ENCODE measurements at places on chromosomes 6 and 20. TPM values are rescaled to one million over a fixed set of nuclear protein-coding genes. Genes with fewer than 3 reads are reported as not detected.

Gene PTK7
- 2.0 TPM for total RNA-seq

DNA sequence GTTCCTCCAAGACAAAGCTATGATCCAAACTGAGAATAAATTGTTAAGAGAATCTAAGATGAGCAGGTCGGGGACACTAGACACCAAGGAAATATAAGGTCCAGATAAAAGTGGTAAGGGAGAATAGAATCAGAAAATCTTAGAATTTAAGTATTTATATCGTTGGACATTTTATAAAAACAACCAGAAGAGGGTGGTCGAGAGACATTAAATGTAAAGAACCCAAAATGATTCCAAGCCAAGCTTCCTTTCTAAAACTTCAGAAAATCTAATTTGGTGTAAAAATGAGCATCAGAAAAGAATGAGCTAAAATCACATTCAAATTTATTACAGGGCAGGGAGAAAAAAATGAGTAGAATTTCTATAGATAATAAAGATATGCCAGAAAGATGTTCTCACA is 97.8 kb upstream of the OGFRL1 start:
- ATAC-seq: no peak

DNA sequence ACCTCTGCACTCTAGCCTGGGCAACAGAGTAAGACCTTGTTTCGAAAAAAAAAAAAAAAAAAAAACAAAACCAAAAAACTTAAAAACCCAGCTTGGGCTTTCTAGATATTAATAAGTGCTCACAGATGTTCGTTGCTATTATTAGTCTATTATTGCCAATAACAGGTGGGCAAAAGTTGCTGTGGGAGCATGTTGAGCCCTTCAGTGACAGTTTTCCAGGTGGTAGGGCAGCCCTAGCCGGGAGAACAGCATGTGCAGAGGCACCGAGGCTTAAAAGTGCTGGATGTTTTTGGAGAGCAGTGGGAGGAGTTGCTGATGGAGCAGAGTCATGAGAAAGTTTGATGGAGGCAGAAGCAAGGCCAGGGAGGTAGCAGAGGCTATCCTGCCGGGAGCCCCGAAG is 4.4 kb downstream of the PPP1R16B start:
- no peak for ATAC-seq

Gene SNAP91
- total RNA-seq: 7.5 TPM

DNA sequence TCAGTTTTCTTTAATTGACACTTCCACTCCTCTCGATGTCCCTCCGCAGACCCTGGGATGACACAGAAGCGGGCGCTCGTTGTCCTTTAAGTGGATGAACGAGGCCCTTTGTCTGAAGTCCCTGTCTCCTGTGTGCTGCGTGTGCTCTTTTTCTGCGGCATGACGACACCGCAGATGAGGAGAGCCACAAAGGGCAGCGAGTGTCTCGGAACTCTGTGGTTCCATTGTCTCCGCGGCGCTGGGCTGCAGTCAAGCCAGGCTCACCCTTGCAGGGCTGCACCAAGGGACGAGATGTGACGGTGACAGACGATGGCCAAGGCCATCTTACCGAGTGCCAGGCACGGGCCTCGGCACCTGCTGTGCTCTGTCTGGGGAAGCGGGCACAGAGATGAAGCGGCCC is 10.6 kb downstream of the PRR18 start:
- ATAC-seq: no peak

- no peak for ATAC-seq
Measured at GRCh38 chr20:13022401-13023155, 13.8 kb downstream of the SPTLC3 start.

Gene KCNK17
- not detected for total RNA-seq

Gene SAMD5
- total RNA-seq: 0.93 TPM

Gene PRIM2
- 8.7 TPM for total RNA-seq

- no peak for ATAC-seq
Measured at GRCh38 chr20:55166063-55166462, 690.7 kb downstream of the DOK5 start.

- peak; percentile 30 for ATAC-seq
Measured at GRCh38 chr20:35263532-35264341, 14.2 kb downstream of the MMP24OS start.

- peak; percentile 25 for ATAC-seq
Measured at GRCh38 chr6:168302534-168302933, 17.0 kb downstream of the DACT2 start.

Gene ZBP1
- not detected for total RNA-seq

GRCh38 chr6:170122651-170123050 is 168.2 kb downstream of the DLL1 start:
- ATAC-seq: no peak

DNA sequence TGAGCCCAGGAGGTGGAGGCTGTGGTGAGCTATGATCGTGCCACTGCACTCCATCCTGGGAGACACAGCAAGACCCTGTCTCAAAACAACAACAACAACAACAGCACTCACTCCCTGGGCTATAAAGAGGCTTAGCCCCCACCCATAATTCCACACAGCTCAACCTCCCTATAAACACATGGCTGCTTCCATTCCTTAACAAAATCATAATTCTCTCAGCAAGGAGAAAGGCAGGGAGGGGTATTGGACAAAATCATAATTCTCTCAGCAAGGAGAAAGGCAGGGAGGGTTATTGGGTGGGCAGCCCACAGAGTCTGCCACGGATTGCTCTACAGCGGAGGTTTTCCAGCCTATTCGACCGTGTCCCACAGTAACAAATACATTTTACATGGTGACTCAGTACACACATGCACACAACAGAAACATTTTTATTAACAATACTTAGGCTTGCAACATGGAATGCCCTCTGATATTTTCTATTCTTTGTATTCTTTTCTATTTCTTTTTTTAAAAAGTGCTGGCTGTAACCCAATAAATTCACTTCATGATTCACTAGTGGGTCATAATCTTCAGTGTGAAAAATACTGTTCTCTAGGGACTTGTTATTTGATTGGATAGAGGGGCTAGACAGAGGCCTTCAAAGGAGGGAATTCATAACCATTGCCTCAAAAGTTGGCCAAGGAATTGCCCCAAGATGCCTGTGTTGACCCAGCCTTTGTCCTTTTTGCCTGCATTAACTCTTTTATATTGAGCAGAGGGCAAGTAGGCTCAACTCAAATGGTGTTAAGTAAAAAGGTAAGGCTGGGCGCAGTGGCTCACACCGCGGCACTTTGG is 50.6 kb upstream of the ZMYND8 start:
- no peak for ATAC-seq

Measured in gastroesophageal sphincter (tissue), 4 donors.